ENCODE measurements at places on chromosomes 6 and 20.

DNA sequence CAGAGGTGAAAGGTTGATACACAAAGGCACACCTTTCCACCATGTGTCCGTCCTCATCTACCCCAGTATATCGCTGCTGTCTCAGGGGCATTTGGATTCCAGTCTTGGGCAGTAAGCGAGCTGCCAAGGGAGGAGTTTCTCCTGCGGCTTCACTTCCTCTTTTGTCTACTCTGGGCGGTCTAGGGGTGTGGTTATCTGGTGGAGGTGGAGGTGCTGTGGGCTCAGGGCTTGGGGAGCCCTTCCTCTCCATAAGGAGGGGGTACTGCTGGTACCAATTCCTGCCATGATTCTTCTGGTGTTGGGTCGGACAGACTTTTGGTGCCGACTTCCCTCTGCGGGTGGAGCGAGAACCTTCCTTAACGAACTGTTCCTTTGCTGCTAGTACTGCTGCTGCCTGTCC is 31.9 kb upstream of the FABP7 start:
- DNase-seq = no peak

DNA sequence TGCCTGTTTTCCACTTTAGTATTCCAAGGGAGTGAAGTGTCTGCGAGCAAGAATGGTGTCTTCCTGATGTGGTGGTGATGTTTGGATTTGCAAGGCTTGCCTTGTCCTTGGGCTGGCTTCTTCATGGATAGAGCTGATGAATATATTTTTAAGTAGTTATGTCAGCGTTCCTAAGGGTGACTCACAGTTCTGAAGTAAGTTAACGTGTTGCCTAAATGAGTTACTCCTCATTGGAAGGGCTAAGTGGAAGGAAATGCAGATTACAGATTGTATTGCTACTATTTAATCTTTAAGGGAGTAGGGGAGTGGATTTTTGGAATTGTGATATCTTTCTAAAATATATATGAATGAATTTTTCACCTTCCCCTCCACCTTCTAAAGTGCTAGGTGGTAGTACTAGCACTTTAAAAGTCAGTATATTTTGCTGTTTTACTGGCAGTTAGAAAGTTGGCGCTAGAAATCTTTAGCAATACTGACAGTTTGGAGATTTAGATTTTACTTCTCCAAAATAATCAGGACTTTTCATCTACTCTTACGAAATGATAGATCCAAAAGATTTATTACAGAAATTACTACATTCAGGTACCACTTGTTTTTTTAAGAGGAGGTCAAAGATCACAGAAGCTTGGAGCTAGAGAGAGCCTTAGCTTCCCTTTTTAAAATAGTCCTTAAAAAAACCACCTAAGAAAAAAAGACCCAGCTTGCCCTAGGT is 197.4 kb downstream of the JARID2 start:
- DNase-seq = peak; percentile 78

- DNase-seq = no peak
These were observed 98.7 kb upstream of the LAMA2 start for GRCh38 chr6:128784266-128784665.

DNA sequence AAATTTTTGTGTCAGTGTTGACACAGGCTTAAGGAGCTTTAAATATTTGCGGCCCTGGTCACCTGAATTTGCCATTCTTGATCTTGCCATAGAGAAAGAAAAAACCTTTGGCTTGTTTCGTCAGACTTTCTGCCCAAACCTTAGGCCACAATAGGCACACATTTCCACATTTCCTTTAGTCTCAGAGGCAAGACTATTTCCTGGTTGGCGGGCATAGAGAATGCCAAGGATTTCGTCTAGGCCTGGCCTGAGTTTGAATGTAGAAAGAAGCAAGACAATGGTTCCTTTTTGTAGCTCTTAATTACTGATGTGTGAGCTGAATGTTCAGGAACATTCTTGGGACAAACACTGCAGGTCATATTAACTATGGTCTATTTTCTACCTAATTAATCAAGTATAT is 108.1 kb downstream of the TRMT11 start:
- DNase-seq = no peak

DNA sequence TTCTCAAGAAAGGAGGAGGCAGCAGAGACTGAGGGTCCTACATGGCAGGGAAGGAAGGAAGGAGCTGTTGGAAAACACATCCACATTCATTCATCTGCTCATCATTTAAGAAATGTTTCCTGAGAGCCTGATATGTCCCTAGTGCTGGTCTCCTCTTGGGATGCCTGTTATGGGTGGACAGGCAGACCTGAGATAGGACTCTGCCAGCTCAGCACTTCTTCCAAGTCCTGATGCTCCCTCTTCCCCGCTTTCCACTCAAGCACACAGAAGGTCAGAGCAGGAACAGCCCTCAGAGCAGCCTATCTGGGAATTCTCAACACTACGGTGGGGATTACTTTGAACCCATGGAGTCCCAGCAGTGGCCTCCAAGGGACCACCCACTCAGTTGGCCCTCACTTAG is 8.0 kb upstream of the SIRPD start:
- DNase-seq = no peak

DNA sequence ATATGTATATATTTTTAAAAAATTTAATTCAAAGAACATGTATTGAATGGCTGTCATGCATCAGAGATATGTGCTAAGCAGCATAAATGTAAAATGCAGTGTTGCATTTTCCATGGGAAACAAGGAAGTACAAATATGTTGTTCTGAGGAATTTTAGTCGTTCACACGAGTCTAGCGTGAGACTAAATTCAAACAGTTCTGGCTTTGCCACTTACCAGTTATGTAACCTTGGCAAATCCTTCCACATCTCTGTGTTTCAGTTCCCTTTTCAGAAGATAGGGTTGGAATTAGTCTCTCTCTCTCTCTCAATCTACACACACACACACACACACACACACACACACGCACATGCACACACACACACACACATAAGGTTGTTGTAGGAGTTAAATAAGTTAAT is 305.4 kb downstream of the UTRN start:
- DNase-seq = no peak

GRCh38 chr6:36442671-36443470 is at the start of the genes KCTD20 and PXT1:
Gene KCTD20 (plus strand): TSS chr6:36443000. CDS start chr6:36470098, 27,098 bp downstream.
Gene PXT1 (minus strand): TSS chr6:36442854. CDS start chr6:36426082, 16,772 bp downstream.
- peak; percentile 42 for DNase-seq

DNA sequence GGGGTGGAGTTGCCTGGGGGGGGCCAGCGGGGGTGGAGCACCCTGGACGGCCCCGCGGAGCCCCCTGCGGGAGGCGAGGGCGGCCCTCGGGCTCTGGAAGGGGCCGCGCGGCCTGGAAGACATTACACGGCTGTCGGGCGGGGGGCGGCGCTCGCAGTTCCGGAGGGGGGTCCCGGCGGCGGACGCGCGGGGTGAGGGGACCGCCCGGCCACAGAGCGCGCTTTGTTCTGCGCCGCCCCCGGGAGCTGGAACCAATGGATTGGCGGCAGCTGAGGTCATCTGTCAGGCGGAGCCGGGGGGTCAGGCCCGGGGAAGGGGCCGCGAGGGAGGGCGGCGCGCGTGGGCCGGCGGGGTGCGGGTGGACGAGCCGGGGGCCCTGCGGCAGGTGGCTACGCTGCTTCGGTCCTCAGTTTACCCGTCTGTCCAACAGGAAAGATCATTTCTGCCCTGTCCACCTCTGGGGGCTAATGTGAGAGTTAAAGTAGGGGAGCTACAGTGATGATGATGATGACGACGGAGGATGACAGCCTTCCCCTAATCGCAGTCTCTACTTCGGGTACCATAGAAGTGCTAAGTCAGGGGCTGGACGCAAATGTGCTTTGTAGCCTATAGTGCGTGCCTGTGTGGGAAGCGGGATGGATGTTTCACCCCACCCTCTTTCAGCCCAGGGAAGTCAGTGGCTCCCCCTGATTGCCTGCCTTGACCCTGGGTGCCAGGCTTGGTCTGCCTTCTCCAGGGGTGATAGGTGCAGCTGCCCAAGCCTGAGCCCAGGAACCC is 10.4 kb downstream of the SRXN1 start:
- no peak for DNase-seq

Data from HS-5 (cell line).